ENCODE measurements at places on chromosomes 2 and 18. TPM values are rescaled to one million over a fixed set of nuclear protein-coding genes. Genes with fewer than 3 reads are reported as not detected.

Gene TCF4
- 13.8 TPM for polyA plus RNA-seq

Gene CCBE1
- 14.9 TPM for polyA plus RNA-seq

Gene TMEM178A
- polyA plus RNA-seq: 0.17 TPM

Gene PRSS56
- not detected for polyA plus RNA-seq

Gene ERFE
- 0.60 TPM for polyA plus RNA-seq

Gene CCDC121
- 1.0 TPM for polyA plus RNA-seq

Gene PLEKHH2
- polyA plus RNA-seq: 0.94 TPM

Gene ZNG1B
- polyA plus RNA-seq: 10.9 TPM

Gene MYCN
- not detected for polyA plus RNA-seq

Data from mammary epithelial cell (primary cell).